ENCODE measurements at places on chromosomes 4 and X. TPM values are rescaled to one million over a fixed set of nuclear protein-coding genes. Genes with fewer than 3 reads are reported as not detected.

DNA sequence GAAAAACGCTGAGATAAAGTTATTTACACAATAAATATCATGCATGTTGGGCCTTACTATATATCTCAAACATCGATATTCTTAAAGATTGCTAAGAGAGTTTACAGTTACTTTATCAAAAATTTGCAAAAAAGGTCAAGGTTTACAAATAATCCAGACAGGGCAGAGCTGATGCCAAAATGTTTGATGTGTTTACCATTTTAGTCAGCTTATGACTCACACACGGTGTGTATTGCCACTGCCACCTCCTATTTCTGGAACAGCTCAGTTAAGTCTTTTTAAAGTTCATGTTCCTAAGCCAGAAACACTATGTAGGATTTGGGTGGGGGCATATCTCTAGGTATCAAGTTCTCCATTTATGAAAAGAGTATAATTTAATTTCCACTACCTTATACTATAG lies 580.6 kb downstream of the INPP4B start:
- DNase-seq: no peak

GRCh38 chr4:777520-778262 lies 48.2 kb downstream of the CPLX1 start:
- no peak for DNase-seq

The PRICKLE3 gene
- total RNA-seq: 20.2 TPM

The STIM2 gene
- 14.0 TPM for total RNA-seq

The POF1B gene
- 9.9 TPM for total RNA-seq

The SHISA3 gene
- 0.48 TPM for total RNA-seq

The FMR1NB gene
- not detected for total RNA-seq

Measured in umbilical cord (tissue), 2 donors.